ENCODE measurements at places on chromosomes 12 and 14.

DNA sequence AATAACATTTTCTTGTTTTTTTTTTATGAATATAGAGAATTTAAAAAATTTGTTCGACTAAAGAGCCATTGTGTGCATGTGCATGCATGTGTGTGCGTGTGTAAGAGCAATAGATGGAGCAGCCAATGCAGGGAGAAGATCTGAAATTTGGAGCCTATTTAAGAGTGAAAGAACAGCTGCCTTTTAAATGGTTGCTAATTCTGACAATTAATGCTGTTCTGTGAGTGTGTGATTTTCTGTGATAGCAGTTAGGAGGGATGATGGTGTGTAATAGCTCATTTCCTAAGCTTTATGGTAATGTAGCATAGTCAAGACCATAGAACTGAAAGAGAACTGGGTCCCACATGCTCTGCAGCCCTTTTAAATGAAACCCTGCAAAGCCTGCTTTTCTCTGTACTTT, 137.9 kb downstream of the NRXN3 start:
- no peak for DNase-seq

- DNase-seq, result no peak
Observed at GRCh38 chr12:93853698-93854478, 176.7 kb downstream of the CRADD start.

DNA sequence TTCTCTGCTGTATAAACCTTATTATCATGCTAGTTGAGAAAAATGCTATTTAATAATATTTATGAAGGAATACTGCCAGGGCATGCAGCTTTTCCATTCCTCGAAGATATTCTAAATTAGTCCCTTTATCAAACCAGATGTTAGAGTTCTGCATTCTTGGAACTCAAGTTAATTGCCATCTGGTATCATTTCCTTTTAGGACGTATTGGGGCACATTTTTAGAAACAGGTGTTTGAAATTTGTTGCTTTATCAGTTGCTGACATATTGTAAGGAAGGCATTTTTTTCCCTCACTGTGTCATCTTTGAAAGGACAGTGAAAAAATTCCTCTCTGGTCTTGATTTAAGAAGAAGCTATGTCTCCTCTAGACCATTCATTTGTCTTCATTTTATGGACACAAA, 471.2 kb upstream of the PRICKLE1 start:
- no peak for DNase-seq

DNA sequence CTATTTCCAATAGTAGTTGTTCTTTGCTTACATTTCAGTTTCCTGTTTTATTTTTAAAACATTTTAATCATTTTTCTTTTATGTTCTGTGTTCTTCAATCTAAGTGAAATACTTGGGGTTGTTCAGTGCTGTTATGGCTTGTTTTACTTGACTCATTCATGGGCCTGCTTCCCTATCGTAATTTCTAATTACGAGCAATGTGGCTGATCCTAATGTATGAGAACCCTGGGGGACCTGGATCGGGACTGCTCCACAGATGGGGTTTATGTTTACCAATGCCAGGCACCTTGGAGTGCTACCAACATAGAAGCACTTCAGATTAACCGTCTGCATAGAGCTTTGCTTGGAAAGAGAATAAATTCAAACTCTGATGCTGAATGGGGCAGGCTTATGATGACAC, 29.8 kb downstream of the TECPR2 start:
- DNase-seq, result no peak

DNA sequence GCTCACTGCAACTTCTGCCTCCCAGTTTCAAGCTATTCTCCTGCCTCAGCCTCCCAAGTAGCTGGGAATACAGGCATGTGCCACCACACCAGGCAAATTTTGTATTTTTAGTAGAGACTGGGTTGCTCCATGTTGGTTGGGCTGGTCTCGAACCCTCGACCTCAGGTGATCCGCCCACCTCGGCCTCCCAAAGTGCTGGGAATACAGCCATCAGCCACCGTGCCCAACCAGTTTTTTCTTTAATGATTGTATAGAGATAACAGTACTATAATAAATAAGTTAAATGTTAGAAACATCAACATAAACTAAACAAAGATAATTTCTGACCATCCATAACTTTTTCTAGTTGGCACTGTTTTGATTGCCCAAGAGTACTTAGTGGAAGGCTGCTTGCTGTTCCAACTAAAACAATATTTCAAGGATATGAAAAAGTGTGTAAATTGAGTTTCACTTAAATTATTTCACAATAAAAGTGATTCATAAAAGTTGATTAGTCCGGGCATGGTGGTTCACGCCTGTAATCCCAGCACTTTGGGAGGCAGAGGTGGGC, 5.6 kb downstream of the GON7 start:
- DNase-seq, result no peak

- DNase-seq, result no peak
Observed at GRCh38 chr12:21509768-21510167, 8.2 kb downstream of the GOLT1B start.

- no peak for DNase-seq
Observed at GRCh38 chr12:68037616-68038255, 48.5 kb downstream of the IFNG-AS1 start.

DNA sequence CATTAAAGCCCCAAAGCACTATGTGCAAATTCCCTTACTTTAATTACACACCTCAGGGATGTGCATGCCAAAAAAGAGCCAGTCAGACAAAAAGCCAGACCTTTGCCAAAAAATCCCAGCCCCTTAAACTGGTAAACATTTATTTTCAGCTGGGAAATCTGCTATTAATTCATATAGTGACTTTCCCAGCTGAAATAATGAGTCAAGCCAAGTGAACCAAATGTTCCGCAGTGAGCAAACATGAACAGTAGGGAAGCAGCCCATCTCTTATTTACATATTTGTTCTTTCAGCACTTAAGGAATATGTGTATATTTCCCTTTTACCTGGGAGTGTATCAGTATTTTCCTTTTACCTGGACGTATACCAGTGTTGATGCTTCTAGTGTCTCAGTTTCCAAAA, 44.0 kb upstream of the OTX2 start:
- no peak for DNase-seq

- DNase-seq, result no peak
Observed at GRCh38 chr12:65699251-65699650, 125.0 kb upstream of the HMGA2 start.

DNA sequence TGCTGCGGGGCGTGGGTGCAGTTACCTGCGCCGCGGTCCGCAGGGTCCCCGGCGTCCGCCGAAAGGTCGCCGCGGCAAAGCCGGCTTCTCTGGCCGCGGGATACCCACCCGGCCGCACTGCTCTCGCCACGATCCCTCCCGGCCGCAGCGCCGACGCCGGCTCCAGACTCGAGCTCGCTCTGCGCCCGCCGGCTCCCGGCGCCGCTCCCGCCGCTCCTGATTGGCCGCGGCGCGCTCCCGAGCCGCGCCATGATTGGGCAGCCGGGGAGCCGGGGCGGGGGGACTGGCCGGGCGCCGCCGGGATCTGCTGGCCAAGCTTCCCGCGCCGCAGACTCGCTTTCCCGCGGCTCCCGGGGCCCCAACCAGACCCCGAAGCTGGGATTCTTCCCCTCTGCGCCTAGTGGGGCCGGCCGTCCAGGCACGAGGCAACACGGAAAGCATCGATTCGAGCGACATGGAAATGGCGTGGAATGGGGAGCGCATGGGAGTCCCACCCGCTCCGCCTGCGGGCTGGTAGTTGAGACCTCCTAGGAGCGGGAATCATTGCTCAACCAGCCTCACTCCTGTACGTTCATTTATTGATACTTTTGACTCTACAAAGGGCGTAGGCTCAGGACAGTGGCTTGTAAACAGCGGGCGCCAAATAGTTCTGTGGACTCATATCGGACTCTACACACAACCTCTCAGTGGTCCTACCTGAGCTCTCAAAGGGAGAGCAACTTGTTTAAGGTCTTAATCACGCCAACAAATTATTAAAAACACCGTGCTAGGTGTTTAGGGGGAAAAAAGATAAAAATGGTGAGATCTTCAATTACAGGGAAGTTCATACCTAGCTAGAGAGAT, 36.4 kb upstream of the STON2 start:
- no peak for DNase-seq

DNA sequence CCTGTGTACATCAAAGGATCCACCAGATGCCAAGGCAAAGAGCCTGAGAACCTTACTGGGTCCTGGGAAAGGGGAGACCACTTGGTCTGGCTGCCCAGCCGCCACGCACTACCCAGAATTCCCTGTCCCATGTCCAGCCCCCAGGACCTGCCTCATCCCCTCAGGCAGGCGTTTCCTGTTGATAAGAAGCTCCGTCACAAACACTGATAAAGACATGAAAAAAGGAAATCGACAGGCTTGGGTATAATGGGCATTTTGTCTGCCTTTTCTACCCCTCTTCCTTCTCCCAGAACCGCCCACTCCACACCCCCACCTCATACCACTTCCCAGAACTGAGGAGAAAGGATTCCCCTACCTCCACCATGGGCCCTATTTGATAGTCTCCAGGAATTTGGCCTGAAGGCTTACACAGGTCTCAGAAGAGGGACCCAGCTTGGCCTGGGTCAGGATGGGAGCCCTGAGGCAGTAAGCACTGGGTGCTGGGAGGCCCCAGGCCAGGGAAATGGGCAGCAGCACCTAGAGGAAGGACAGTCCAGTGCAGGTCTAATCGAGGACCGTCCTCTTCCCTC, 18.8 kb downstream of the ACVRL1 start:
- DNase-seq, result no peak

GRCh38 chr12:54039417-54040147, 6.7 kb downstream of the HOXC5 start:
- DNase-seq, result no peak

DNA sequence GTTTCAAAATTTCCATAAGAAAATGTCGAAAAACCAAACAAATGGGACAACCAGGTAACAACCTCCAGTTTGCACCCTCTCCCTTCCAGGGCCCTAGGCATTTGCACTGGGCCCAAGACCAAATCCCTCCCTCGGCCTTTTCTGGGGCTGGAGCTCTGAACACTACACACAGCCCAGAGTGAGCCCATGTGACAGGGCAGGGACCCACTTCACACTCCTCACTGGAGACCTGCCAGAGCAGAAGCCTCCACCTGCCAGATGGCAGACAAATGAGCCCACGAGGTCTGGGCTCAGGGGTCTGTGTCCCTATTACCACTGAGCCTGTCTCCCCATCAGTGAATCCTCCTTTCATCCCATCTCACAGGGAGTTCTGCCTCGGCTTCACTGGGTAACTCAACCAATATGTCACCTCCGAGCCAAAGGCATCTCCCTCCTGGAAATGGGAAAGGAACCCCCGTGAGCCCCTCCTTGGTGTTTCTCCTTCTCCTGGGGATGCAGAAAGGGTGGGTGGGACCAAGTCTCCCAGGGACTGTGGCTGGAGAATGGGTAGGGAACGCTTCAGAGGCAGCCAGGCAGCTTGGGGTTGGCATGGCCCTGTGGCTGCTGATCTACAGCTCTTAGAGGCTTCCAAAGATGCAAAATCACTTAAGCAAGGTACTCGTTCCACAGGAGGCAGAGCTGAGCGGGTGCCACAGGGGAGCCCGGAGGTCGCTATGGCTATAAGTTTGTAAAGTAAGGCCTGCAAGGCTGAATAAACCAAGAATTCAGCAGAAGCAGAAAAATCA, 10.6 kb downstream of the VWF start:
- DNase-seq, result no peak

- DNase-seq, result no peak
Observed at GRCh38 chr12:2627835-2628191, 167.0 kb upstream of the FKBP4 start.

DNA sequence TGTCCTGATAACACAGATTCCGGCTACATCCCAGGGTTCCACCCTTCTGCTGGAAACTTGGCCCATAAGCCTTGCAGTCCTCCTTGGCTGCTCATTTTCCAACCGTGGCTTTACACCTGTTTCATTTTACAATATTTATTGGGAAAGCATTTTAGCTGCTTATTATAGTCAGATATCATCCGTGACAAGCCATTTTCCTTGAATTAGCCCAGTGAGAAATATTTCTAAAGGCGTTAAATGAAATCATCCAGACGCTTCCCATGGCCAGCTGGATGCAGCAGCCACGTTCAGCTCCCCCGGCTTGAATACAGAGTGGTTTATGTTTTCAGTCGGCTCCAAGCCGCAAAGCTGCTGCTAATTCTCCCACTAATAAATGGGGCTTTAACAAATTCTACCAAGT, 245.0 kb upstream of the PELI2 start:
- no peak for DNase-seq

GRCh38 chr12:84661786-84662185, 250.8 kb downstream of the SLC6A15 start:
- DNase-seq, result no peak

DNA sequence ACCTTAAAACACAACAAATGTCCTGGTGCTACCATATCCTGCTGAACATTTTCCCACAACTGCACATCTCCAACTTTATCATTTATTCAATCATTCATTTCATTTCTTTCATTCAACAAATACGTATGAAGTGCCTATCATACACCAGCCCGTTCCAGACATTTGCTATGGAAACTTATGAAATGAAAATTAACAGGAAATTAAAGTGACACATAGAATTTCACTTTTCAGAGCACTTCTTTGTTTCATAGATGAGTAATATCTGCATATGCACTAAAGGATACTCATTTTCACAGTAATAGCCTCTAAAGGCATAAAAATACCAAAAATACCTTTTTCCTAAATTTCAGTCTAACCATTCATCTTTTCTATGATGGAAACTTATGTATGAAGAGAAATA, 12.6 kb downstream of the CNIH1 start:
- no peak for DNase-seq

DNA sequence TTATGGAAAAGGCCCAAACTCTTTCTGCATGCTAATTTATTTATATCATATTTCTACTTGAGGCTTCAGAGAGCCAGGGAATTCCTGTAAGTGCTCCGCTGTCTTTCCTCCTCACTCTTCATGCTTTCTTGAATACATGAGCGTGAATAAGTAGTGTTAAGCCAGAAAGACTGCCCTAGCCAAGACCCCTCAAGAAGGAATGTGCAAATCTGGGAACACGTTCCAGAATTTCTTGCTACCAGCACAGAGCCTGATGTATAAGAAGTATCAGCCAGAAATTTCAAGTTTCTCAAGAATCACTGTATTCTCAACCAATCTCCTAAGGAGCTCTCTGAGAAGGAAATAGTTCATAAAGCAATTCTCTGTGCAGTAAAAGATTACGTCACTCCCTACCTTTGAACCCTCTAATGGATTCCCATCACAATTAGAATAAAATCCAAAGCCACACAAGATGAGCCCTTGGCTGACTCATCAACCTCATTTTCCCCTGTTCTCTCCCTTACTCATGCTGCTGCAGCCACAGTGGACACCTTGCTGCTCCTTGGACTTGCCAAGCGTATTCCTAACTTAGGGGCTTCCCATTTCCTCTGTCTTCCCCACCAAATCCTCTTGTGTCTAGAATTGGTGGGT, 6.9 kb upstream of the TSPAN8 start:
- no peak for DNase-seq
